ENCODE measurements at places on chromosomes 16 and 17.

DNA sequence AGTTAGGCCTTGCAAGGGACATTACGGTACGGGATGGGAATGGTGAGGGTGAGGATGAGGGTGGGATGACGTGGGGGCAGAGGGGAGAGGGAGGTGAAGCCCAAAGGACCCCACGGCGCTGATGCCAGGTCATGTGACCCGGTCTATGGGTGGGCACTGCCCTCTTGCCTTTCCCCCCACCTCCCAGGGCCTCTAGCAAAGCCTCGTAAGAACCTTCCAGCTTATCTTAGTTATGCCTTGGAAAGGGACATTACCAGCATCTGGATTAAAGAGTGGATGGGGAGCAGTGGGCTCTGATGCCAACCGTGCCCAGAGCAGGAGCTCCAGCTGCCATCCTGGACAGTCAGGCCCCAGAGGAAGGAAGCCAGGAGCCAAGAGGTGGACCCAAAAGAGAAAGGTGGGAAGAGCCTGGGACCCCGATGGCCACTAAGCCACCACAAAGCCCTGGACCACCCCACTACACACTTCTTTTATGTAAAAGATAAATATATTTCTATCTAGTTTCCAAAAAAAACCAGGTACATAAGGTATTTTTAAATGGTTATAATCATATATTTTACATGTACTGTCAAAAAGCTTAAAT, 40.9 kb downstream of the TK2 start:
- DNase-seq, result no peak

DNA sequence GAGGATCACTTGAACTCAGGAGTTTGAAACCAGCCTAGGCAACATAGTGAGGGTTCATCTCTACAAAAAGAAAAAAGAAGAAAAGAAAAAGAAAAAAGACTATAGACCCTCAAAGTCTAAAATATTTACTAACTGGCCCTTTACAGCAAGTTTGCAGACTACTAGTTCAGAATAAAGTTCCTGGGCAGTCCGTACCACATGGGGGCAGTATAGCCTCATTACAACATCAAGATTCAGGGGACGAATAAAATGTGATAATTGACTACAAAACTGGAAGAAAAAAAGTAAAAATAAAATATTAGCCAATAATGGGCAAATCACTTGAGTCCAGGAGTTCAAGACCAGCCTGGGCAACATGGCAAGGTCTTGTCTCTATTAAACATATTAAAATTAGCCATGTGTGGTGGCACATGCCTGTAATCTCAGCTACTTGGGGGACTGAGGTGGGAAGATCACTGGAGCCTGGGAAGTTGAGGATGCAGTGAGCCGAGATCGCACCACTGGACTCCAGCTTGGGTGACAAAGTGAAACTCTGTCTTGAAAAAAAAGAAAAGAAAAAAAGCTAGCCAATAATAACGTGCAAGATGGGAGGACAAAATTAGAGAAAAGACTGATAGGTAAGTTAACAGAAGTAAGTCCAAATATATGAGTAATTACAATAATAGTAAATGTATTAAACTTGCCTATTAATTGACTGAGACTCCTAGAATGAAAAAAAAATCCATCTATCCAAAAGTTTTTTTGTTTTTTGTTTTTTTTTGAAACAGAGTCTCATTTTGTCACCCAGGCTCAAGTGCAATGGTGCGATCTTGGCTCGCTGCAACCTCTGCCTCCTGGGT, 129.4 kb upstream of the SEC14L1 start:
- DNase-seq, result peak; percentile 48

GRCh38 chr16:86899151-86899550, 320.8 kb downstream of the FOXL1 start:
- DNase-seq, result no peak

GRCh38 chr16:20950294-20950693, 49.7 kb downstream of the LYRM1 start:
- no peak for DNase-seq

GRCh38 chr17:75219815-75220214, 14.3 kb downstream of the NUP85 start:
- DNase-seq, result no peak

- DNase-seq, result no peak
Measured at GRCh38 chr17:50686494-50687199, 21.1 kb downstream of the ANKRD40 start.

DNA sequence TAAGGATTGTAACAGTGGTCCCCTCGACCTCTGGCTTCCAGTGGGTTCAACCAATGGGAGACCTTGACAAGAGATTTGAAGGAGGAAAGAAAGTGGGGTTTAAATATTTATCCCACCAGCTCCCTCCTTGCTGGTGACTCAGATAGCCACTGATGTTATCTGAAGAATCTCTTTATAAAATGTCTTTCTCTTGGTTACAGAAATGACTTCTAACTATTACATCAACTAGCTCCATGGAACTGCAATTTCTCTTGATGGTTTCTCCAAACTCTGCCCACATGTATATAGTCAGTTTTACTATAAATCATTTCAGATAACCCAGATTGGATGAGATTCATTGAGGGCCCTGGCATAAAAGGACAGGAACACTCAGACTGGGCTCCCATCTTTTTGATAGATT, 920.2 kb upstream of the SOX9 start:
- no peak for DNase-seq

DNA sequence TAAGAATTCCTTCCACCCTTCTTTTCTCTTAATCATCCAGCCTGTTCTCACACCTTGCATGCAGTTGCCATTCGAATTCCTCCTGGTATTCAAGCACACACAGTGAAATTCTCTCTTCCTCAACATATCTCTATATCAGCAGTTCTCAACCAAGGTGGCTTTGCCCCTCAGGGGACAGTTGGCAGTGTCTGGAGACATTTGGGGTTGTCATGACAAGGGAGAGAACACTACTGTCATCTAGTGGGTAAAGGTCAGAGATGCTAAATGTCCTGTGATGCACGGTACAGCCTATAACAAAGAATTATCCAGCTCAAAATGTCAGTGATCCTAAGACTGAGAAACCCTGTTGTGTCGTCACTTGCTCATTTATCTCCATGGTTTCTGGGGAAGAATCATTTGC, 94.8 kb upstream of the CPHXL start:
- no peak for DNase-seq

GRCh38 chr17:45411348-45412105, 21.1 kb downstream of the ARHGAP27 start:
- DNase-seq, result no peak

GRCh38 chr17:39186481-39187002, 10.9 kb downstream of the CACNB1 start:
- no peak for DNase-seq

Measured in GM12865 (cell line).